ENCODE measurements at places on chromosomes 4 and X.

DNA sequence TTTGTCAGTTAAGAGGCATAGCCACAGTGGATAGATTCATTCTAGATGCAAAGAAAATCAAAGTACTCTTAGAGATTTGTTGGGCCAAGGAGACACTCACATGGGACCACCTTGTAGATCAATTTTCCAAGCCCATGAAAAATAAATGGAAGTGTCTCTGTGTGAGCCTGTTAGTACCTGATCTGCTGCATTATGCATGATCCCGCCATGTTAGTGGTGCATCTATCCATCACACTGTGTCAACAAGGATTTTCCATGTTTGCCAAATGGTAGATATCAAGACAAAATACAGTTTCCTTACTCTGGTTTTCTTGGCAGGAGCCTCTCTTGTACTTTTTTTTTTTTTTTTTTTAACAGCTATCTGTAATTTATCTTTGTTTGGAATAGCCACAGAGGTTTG, 112.4 kb downstream of the EGF start:
- no peak for DNase-seq

DNA sequence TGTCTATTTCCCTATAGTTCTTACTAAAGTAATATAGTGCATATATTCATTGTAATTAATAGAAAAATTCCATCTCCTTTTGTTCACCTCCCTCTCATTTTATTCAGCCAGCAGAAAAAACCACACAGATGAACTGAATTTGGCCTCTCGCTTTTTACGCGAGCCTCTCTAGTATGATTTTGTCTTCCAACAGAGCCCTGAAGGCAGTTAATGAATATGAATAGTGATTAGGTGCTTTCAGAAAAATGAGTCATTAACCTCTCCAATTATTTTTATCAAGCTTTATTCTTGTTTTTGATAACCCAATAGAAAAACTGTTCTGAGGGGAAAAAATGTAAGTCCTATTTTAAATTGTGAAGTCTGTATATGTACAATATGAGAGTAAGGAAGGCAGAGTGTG, 74.1 kb downstream of the ZAR1 start:
- DNase-seq, result no peak

GRCh38 chrX:115268421-115268820, 21.1 kb upstream of the LUZP4 start:
- no peak for DNase-seq

DNA sequence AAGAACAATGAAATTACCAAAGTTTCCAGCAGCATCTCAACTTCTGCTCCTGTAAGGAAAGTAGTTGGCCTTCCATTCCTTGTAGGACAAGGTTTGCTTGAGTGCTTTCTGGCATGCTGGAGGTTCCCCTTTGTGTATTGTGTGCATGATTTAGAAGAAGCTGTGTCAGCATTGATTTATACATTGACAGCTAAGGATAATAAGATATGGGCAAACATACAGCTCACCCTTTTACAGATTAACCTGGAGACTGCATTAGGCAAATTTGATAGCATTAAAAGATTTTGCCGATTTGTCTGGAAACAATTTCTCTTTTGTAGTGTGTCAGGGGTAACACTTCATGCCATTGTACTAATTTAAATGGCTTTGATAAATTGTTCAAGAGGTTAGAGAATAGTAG, 221.8 kb upstream of the PACRGL start:
- no peak for DNase-seq

DNA sequence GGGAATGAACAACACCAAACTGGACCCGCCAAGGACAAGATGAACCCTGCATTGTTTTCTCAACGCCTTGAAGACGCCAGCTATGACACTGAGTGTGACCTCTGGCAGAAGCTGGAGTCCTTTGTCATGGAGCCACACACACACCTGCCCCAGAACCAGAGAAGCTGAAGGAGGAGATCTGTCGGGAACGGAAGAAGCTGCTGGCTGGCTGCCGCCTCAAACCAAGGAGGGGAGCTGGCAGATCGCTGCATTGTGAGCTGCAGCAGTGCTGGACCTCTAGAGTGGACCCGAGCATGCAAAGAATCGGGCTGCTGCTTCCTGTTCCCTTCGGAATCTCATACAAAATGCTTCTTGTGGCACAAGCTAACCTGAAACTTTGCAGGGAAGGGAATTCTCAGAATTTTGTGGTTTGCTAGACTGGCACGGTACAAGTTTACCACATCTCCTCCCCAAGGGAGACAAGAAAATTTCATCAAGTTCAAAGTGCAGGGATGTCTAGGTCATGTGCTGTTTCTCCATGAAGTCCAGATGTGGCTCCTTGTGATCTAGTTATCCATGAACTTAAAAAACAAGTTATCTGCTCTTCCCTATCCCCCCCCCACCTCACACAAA, 23.4 kb upstream of the GLRB start:
- no peak for DNase-seq

DNA sequence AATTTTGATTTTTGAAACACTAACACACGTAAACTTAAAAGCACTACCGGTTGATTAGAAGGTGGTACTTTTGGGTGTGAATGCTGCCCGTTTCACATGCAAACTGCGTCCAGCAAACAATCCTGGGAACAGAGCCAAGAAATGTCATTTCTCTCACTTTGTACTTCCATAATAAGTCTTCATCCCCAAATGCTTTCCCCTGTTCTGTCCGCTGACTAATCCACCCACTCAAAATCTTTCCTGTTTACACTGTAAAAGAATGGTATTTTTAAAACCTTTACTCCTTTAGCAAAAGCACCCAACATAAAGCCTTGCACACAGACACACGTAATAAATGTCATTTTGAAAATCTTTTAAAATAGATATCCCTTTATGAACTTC, 39.1 kb upstream of the PDLIM5 start:
- no peak for DNase-seq

DNA sequence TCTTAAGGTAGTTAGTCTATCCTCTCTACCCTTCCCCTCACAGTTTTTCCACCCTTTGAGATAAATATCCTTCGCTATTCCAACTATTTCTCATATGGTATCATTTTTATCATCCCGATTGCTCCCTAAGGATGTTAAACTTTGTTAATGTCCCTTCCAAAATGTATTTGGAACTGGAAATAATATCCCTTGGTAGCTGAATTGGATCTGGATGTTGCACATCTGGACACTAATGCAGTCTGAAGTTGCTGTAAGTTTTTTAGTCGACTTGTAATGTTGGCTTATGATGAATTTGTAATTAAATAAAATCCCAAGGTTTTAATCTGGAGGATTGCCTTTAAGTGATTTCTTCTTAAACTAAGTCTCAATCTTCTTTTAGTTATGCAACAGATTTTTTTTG, 22.5 kb downstream of the XIAP start:
- no peak for DNase-seq

DNA sequence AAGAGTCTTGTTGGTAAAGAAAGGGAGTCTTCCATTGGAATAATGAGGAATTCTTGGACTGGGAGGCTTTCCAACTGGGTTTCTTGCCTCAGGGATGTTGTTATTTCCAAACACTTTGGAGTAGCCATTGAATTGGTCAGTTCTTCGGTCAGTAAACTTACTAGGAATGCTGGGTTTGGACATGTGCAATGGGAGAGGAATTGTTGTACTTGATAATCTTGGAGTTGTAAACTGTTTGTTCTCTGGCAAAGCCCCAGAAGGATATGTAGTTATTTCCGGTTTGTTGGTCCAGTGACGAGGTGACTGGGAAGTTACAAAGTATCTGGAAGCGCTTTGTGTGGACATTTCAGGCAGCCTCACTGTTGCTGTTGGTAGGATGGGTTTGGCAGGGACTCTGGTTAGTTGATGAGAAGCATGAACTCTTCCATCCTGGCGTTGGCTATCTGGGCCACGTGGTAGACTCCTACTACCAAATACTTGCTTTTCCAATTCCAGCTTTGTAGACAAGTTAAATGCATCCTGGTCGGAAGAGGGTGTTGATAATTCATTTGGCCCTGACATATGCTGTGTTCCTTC, 25.9 kb downstream of the MXRA5 start:
- DNase-seq, result no peak

DNA sequence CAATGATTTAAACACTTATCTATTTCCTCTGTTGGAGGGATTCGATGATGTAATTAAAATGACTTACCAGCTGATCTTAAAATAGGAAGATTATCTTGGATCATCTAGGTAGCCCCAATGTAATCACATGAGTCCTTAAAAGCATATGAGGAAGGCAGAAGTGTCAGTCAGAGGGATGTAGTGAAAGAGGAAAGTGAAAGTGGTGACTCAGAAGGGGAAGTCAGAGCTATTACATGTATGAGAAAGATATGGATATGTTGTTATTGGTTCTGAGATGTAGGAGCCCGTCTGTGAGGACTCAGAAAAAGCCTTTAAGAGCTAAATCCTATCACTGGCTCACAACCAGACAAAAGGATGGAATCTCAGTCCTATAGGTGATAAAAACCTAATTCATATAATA, 456.4 kb downstream of the DACH2 start:
- DNase-seq, result no peak

DNA sequence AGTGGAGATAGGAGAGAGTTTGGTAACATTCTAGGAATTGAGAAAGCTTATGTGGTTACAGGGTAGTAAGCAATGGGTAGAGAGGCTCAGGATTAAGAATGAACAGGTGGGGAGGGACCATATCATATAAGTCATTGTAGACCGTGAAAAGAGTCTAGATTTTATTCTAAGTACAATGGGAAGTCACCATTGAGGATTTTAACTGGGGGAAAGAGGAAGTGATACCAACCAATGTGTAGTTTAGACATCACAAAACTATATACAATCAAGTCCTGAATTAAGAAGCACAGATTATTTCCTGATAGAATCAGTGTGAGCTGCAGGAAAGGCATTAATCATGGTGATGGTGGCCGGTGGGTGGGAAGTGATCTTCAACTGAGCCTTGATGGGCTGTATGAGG, 178.3 kb upstream of the ZIC3 start:
- no peak for DNase-seq

- DNase-seq, result no peak
Observed at GRCh38 chr4:84177831-84178542, 321.1 kb downstream of the NKX6-1 start.

DNA sequence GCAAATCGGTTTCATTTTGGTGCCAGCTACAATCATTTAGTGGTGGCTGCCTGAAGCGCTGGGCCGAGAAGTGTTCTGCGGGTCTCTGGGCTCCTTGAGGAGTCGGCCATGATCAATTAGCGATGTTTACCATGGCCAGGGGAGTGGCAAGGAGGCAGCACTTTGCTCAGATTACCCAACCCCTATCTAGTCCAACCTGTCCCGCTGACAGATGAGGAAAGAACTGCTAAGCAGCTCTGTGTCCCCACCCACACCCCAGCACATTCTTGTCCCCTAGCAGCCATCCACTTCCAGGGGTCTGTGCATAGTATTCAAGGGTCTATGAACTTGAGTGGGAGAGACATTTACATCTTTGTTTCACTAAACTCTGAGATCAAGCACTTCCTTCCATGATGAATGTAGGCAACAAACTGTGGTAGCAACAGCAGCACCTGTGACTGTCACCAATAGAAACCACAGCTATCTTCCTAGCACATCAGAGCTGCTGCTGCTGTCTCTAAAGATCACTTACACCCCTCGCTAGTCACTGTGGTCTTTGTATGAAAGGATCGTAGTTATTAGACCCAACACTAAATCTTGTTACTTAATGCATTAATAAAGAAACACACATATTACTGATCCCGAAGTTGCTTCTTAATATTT, 331.6 kb downstream of the BCOR start:
- no peak for DNase-seq

- no peak for DNase-seq
Observed at GRCh38 chr4:127731406-127731805, 1.2 kb downstream of the SLC25A31 start.

GRCh38 chr4:148412460-148412994, 29.7 kb downstream of the NR3C2 start:
- DNase-seq, result no peak

DNA sequence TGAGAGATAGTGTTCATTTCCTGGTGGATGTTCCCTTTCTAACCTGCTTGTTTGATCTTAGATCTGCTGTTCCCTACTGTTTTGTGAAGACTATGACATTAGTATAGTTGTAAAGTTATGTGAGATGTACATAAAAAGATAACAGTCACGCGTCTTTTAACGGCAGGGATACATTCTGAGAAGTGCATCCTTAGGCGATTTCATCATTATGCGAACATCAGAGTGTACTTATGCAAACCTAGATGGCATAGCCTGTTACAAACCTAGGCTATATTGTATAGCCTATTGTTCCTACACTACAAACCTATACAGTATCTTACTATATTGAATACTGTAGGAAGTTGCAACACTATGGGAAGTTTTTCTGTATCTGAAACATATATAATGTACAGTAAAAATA, 50.4 kb downstream of the MCUB start:
- DNase-seq, result no peak

- no peak for DNase-seq
Observed at GRCh38 chr4:48546336-48546735, 56.3 kb downstream of the ZAR1 start.

DNA sequence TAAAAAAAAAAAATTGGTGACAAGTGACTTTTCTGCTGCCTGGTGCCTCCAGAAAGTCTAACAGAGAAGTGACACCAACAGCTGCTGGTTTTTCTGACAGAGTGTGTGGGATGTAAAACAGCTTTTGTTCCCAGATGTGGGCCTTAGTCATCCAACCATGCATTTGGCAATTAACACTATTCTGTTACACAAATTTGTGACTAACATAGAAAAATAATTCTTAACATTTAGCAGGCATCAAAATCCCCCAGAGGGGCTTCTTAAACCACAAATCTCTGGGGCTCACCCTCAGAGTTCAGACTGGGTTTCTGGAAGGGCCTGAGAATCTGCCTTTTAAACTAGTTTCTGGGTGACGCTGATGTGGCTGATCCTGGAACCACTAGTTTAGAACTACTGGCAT, 100.5 kb upstream of the PCDH7 start:
- no peak for DNase-seq

DNA sequence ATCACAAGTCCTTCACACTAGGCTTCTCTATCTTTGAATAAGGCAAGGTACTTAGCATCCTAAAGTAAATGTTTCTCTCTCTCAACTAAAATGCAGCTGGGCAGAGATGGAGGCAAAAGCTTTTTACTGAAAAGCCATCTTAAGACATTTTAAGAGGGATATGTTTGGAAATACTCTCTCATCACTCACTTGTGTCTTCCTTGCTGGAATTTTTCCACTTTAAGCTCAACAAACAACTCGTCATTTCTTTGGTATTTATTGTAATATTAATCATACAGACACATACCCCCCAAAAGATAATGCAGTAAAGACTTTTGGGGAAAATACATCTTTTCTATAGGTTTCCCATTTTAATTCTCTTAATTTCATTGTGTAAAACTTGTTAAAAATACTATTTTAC, 16.4 kb downstream of the MBNL3 start:
- DNase-seq, result no peak
